ENCODE measurements at places on chromosomes 7 and 10.

GRCh38 chr7:28180031-28180363 is 598 bp downstream of the JAZF1 start:
- DNase-seq = no peak

DNA sequence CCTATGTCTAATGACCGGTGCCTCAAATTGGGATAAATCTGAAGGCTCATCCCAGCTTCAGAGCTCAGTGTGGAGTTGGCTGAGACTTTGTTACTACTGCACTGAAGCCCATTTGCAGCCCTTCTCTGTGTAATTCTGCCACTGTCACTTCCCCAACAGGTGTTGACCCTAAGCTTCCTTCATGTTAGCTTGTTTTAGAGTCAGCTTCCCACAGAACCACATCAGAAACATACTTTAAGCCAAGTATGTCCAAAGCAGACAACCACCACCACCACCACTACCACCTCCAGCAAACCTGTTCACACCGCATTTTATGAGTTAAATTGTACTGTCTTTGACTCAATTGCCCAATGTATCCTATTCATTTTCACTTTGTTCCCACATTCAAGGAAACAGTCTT is 25.2 kb upstream of the GNAT3 start:
- DNase-seq = no peak

- no peak for DNase-seq
Observed at GRCh38 chr10:28202941-28203352, 99.9 kb downstream of the MPP7 start.

GRCh38 chr10:93819520-93819919 is 61.8 kb downstream of the LGI1 start:
- no peak for DNase-seq

DNA sequence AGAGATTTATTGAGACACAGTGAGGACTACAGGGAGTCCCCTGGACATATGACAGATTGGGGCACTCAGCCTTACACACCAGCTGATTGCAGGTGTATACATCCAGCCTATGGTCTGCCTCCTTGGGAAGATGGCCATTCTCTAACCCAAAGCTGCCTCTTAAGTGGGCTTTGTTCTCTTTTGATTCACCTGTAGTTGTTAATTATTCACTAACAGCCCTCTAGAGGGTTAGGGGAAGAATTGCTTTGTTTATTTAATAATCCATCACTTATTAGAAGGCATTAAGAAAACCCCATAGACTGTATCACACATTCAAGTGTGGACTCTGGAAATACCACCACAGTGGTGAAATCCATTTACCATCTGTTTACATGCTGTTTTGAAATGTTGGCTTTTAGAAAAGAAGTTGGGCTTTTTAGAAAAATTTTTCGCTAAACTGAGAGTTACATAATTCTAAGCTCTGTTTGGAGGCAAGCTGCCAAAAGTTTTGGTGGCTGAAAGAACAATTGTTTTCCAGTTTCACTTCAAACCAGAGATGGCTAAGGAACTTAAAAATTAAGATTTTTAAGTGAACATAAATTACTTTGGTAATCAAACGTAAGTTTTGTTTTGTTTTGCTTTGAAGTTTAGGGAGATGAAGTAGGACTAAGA is 379.1 kb downstream of the ADRA2A start:
- no peak for DNase-seq

GRCh38 chr10:72322280-72323058 is 32.2 kb downstream of the DNAJB12 start:
- no peak for DNase-seq

DNA sequence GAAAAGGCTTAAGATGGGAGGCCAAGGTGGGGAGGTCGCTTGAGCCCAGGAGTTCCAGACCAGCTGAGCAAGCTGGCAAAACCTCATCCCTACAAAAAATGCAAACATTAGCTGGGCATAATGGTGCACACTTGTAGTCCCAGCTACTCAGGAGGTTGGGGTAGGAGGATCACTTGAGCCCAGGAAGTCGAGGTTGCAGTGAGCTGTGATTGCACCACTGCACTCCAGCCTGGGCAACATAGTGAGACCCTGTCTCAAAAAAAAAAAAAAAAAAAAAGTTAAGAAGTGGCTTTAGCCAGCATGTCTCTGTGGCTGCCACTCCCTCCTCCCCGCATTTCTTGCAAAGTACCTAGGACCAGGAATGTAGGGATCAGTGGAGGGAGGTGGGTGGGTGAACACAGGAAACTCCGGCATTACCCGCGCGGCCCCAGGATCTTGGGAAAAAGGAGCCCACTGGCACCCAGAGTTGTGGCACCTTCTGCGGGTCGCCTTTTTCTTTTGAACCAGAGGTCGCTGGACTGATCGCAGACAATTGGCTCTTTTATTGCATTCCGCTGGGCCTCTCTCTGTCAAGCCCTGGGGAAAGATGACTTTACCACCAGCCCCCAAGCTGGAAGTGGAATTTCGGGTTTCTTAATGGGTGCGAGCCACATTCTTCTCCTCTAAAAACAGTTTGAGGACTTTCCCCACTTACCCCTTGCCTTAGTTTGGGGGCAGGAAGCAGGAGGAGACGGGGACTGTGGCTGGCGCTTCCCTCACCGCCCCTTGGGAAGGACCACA is 3.5 kb downstream of the VGF start:
- no peak for DNase-seq

Measured in stimulated activated CD8-positive, alpha-beta memory T cell treated with anti-CD3 and anti-CD28 coated beads, Interleukin-7, amount 100 ng/mL, for 1 hour (primary cell).